ENCODE measurements at places on chromosomes 11 and 22. TPM values are rescaled to one million over a fixed set of nuclear protein-coding genes. Genes with fewer than 3 reads are reported as not detected.

The OR10A3 gene
- polyA plus RNA-seq = not detected

The OR5L2 gene
- not detected for polyA plus RNA-seq

The RIBC2 gene
- polyA plus RNA-seq = 8.0 TPM

The CHADL gene
- polyA plus RNA-seq = not detected

The AIFM3 gene
- polyA plus RNA-seq = 6.8 TPM

DNA sequence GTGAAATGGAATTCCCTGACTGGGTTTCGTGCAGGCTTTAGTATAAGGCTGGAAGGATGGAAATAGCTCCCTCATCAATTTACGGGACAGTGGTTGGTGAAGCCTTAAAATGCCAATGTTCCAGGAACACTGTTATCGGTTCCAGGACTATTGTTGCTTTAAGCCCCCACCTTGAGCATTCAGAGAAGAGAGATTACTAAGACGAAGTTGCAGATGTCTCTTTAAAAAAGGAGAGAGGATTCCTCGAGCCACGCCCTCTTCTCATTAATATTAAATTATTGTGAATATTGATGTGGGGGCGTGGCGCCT is 195 bp upstream of the CREB3L1 start:
- no peaks in the 10 kb centered on the region for H3K36me3 ChIP-seq
- no peaks in the 10 kb centered on the region for H3K27me3 ChIP-seq
- DNase-seq = peak; percentile 89
- H3K27ac ChIP-seq = peak overlapping the region; percentile 93
- peak overlapping the region; percentile 90 for H3K4me3 ChIP-seq
- peaks cover 17% of the 10 kb centered on the region for H3K4me1 ChIP-seq

GRCh38 chr22:33848251-33848650 is 72.0 kb downstream of the LARGE1 start:
- H3K36me3 ChIP-seq = no peaks in the 10 kb centered on the region
- DNase-seq = no peak
- H3K27me3 ChIP-seq = no peaks in the 10 kb centered on the region
- H3K4me3 ChIP-seq = no peak overlapping the region
- H3K4me1 ChIP-seq = peaks cover 9% of the 10 kb centered on the region

DNA sequence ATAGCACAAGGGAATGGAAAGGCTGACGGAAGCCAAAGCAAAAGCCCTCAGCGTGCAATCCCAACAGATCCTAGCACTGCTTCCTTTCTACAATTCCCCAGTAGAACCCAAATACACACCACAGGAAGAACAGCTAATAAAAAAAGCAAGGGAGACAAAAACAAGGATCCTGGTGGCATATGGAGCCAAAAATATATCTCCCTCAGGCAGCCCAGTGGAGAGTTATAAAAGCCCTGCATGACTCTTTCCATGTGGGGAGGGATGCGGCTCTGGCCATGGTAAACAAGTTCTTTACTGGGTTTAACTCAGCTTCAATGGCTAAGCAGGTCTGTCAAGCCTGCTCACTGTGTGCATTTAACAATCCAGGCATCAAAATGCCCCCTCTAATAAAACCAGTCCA is 88.1 kb downstream of the PIWIL4 start:
- no peaks in the 10 kb centered on the region for H3K4me1 ChIP-seq
- no peak overlapping the region for H3K27ac ChIP-seq
- no peaks in the 10 kb centered on the region for H3K27me3 ChIP-seq
- no peak overlapping the region for H3K4me3 ChIP-seq

DNA sequence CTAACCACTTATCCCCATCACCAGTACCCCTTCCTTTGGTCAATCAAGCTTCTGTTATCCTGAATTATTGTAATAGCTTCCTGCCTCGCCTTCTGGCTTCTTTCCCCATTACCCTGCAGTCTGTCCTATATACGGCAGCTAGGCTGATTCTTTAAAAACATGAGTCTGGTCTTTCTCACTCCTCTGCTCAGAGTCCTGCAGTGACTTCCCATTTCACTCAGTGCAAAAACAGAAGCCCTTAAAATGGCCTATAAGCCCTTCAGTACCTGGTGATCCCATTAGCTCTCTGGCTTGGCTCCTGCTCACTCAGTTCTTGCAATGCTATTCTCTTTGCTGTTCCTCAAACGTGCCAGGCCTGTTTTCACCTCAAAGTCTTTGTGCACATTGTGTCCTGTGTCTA is 58.4 kb downstream of the JRKL start:
- H3K36me3 ChIP-seq = no peaks in the 10 kb centered on the region
- no peaks in the 10 kb centered on the region for H3K27me3 ChIP-seq
- H3K4me1 ChIP-seq = no peaks in the 10 kb centered on the region
- no peak overlapping the region for H3K27ac ChIP-seq

GRCh38 chr11:132186699-132187098 is 816.3 kb downstream of the NTM start:
- no peak overlapping the region for H3K27ac ChIP-seq
- H3K36me3 ChIP-seq = no peaks in the 10 kb centered on the region
- H3K4me1 ChIP-seq = no peaks in the 10 kb centered on the region
- DNase-seq = no peak
- H3K27me3 ChIP-seq = no peaks in the 10 kb centered on the region

- no peak for DNase-seq
- no peak overlapping the region for H3K4me3 ChIP-seq
- H3K27ac ChIP-seq = no peak overlapping the region
- H3K36me3 ChIP-seq = peaks cover 6% of the 10 kb centered on the region
Observed at GRCh38 chr11:44607987-44608386, 42.5 kb downstream of the CD82 start.

DNA sequence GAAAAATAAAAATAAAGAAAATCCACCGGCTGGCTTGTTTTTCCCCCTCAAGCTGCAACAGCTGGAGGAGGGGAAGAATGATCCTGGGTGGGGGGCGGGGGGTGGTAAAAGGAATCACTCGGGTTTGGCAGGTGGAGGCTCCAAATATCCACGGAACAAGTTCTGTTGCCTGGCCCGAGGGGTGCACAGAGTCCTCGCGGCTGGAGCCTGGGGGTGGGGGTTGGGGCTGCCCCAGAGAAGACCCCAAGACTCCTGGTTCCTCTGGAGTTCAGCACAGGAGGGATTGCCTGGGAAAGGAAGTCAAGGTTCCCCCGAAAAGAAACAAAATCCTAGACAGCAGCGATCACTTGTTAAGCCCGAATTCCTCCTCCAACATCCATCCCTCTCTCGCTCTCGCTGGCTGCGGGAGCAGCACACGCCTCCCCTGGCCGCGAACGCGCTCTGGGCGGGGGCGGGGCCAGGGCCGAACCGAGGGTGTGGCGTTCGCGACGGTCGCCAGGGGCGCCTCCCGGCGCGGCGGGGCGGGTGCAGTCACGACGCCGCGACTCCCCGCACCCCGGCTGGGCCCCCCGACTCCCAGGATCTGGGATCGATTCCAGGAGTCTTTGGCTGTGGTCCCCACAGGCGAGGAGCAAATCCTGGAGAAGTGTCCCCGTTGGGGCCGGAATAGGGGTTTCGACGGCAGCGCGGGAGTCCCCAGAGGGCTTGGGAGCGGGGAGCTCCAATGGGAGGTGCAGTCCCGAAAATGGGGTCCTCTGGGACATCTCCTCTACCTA is at the start of gene KCNA4:
TSS of gene KCNA4 (minus strand) at position 443 of the 776 bp plus-strand sequence. CDS start 4,352 bp downstream, outside the sequence.
- H3K36me3 ChIP-seq = no peaks in the 10 kb centered on the region
- no peak within 1 kb of the TSS for H3K27ac ChIP-seq
- H3K4me3 ChIP-seq = no peak within 1 kb of the TSS

- no peak for DNase-seq
- no peaks in the 10 kb centered on the region for H3K4me1 ChIP-seq
- H3K4me3 ChIP-seq = no peak overlapping the region
- H3K36me3 ChIP-seq = no peaks in the 10 kb centered on the region
- H3K27me3 ChIP-seq = peaks cover 6% of the 10 kb centered on the region
- H3K27ac ChIP-seq = no peak overlapping the region
Observed at GRCh38 chr11:32062540-32062939, 28.3 kb upstream of the RCN1 start.

GRCh38 chr11:59187035-59187434 is 15.1 kb downstream of the DTX4 start:
- H3K27ac ChIP-seq = peak overlapping the region; percentile 24
- no peak for DNase-seq
- no peak overlapping the region for H3K4me3 ChIP-seq
- peaks cover 76% of the 10 kb centered on the region for H3K36me3 ChIP-seq
- no peaks in the 10 kb centered on the region for H3K27me3 ChIP-seq

All from small intestine (tissue), 16 donors.